ENCODE measurements at places on chromosomes 12 and 14.

DNA sequence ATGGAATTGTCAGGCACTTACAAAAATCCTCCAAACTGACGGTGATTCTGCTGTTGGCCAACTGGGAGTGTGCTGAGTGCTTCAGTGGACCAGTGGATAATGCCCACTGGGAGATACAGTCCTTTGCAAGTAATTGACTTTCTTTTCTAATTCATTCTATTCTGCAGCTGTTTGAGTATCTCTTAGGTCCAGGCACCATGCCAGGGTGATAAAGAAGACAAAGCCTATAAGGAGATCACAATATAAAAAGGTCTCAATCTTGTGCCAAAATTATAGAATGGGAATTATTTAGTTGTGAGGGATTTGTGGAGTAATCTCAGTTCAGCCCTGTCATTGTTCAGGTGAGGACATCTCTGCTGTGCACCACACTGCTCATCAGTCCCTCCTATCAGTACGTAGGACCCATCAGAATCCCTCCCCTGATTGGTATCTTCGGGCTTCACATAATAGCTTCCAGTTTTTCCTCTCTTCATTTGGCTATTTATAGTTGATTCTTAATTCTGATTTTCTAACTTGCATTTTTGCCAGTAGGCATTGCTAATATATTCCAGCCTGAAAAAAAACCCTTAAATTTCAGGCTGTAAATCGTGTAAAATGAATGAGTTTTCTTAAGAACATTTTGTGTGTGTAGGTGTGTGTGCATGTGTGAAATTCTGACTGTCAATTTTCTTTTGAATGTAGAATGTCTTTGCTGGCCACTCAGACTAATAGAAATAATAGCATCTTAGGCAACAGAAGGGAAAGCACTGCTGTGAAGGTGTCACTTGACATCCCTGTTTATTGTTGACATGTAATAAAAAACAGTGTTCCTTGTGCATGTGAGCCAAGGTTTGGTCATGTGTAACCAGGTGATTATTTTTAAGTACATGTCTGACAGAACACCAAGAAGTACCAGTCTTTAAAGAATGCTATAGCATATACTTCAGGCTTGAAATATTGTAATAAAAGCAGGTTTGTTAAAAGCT, 457.6 kb upstream of the RGS6 start:
- no peak for DNase-seq

DNA sequence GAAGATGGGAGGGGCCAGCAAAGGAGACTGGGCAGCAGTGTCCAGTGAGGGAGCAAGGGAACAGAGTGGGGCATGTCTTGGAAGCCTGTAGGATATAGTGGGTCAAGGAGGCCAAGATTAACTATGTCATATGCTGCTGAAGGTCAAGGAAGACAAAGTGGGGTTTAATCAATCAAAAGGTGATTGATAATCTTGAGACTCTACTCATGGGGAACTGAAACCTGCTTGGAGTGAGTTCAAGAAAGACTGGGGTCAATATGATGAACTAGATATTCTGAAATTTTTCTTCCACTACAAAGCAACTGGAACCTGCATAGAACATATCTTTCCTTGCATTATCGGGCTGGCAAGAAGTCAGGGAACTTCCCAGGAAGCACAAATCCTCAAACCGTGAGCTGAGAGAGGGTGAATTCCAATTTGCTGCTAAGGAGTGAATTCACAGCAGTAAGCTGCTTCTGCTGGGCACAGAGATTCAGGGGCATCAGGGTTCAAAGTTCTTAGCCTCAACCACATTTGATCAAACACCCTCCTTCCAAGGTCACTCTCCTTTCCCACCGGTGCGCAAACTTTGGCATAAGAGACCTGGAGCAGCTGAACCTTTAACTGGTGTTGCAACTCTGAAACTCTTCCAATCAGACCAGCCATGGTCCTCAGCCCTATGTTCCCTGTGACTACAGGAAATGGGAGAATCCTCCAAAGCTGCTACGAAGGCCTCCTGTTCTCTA, 40.3 kb upstream of the DCD start:
- DNase-seq = no peak

GRCh38 chr12:104478396-104479122, 21.8 kb downstream of the CHST11 start:
- no peak for DNase-seq

GRCh38 chr12:86683568-86684304, 427.5 kb upstream of the MGAT4C start:
- no peak for DNase-seq

DNA sequence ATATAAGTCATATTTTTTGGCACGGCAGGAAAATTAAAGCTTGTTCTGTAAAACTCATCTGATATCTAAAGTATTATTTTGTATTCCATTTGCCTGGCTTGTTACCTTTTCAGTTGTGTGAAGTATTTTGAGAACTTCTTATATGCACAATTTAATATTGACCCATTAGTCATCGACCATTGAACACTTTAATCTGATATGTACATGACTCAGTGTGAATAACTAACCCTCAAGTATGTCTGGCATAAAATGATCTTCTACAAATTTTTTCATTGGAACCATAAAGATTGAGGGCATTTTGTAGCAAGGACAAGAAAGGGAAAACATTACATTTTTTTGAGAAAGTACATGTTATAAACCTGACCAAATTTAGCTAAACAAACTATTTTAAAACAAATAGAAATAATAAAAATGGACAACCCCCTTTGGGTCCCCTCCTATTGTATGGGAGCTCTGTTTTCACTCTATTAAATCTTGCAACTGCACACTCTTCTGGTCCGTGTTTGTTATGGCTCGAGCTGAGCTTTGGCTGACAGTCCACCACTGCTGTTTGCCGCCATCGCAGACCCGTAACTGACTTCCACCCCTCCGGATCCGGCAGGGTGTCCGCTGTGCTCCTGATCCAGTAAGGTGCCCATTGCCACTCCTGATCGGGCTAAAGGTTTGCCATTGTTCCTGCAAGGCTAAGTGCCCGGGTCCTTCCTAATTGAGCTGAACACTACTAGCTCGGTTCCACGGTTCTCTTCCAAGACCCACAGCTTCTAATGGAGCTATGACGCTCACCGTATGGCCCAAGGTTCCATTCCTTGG, 118.8 kb downstream of the SLC6A15 start:
- DNase-seq = no peak

DNA sequence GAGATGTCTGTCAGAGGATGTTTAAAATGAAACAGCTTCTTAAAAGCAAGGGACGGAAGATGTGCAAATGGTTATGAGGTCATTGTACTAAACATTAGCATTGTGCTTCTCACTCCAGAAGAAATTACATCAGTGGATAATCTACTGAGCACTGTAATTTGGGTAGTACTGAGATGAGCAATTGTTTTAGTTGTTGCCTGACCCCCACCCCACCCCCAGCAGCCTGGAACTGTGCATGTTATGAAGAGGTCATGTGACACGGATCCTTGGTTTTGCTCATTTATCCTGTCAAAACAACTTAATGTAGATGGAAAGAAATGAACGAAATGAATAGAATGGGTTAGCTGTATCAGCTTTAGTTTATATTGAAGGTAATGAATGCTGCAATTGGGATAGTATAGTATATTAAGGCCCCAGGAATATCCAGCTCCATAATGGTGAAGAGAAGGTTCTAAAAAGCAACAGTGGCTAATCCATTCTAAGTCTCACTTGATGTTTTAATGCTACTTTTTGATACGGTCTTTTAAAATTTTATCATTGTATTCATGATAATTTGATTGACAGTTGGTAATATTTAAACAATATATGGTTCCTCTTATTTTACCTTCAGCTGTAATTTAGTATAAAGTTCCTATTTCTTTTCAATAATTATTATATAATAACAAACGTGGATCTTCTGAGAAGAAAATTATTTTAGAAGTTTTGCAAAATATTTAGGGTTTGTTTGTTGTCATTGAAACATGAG, 58.5 kb downstream of the WNK1 start:
- peak; percentile 8 for DNase-seq

DNA sequence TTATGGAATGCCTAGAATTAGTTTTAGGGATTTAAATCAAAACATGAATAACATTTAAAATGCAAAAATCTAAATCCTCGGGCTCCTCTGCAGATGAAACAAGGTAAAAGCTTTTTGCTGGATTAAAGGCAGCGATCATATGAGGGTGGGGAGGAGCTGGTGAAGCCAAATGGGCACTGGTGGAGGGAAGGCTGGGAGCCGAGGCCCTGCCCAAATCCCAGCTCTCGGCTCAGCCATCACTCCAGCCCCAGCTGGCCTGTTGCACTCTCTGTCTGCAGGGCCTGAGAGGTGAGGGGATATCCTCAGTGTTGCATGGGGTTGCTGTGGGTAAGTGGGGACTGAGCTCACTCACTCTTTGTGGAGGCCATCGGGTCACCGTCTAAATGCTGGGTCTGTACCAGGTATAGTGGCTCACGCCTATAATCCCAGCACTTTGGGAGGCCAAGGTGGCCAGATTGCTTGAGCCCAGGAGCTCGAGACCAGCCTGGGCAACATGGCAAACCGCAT, 28.6 kb downstream of the CALM1 start:
- DNase-seq = no peak

DNA sequence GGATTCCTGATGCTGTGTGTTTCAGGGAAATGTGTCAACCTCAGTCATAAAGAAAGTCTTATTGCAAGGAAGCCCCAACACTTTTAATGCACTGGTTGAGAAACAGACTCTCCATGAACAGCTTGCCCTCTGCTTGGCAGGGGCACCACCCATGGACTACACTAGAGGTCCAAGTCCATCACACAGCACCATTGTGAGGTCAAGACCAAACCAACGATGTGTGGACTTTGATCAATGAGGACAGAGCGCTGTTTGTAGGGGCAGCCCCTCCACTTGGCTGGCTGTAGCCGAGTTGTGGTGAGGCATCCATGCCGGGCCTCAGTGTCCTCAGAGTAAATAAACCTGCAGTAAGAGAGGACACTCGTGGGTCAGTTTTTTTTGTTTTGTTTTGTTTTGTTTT, 29.8 kb downstream of the ZFYVE21 start:
- DNase-seq = no peak

GRCh38 chr12:2959505-2960389, 550 bp downstream of the TEAD4 start:
- DNase-seq = no peak

DNA sequence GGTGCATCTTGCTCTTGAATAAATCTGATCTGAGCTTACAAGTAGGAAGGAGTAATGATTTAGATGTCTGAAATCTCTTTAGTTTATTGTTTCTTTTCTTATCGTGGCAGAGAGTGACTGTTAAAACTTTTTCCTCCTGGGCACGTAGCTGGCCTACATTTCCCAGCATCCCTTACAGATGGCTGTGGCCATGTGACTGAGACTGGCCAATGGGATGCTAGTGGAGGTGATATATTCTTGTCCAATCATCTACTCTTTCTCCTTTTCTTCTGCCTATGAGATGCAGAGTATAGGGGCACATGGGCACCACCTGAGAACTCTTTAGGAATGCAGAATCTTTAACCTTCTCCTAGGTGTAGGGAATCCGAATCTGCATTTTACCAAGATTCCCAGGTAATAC, 237.3 kb downstream of the RGS6 start:
- no peak for DNase-seq

DNA sequence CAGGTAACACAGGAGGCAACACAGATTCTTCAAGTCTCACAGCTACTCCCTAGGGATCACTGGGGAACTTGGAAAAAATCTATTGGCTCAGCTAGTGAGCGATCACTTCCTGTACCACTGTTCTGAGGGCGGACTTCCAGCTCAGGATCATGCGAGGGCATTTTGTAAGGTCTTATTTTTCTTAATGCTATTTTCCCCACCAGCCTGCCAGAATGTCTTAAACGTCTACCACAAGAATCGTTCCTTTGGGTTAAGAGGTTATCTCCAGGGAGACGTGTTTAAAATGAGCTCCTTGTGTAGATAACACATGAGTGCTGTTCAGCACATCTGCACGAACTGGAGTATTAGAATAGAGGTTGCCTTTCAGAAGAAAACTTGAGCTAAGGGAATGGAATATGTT, 162.6 kb downstream of the ETNK1 start:
- no peak for DNase-seq

GRCh38 chr12:26177283-26177682, 18.1 kb upstream of the SSPN start:
- no peak for DNase-seq

DNA sequence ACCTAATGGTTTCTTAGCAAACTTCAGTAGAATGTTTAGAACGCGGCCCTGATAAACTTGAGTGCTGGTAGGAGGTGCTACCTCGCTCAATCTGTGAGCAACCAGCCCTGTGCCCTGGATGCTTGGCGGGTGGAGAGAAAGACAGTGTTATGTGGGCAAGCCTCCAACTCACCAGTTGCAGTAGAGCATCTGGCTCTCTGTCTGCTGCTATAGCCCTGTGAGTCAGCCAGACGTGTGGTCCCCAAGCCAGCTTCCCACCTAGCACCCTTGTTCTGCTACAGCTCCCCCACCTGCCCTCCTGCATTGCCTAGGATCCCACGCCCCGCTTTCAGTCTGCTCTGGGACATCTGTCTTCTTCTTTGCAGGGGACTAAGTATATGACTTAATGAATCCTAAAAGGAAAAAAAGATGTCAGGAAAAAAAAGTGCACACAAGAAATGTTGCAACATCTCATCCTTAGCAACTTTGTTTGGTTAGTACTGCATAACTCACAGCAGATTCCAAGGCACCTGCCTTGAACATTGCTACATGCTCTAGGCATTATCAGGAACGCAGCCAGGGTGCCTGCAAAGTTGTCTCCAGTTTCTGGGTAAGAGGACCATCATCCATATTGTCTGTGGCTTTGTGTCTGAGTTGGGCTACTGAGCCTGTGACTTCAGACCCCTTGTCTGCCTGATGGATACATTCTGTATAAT, 13.6 kb downstream of the SNRNP35 start:
- no peak for DNase-seq

DNA sequence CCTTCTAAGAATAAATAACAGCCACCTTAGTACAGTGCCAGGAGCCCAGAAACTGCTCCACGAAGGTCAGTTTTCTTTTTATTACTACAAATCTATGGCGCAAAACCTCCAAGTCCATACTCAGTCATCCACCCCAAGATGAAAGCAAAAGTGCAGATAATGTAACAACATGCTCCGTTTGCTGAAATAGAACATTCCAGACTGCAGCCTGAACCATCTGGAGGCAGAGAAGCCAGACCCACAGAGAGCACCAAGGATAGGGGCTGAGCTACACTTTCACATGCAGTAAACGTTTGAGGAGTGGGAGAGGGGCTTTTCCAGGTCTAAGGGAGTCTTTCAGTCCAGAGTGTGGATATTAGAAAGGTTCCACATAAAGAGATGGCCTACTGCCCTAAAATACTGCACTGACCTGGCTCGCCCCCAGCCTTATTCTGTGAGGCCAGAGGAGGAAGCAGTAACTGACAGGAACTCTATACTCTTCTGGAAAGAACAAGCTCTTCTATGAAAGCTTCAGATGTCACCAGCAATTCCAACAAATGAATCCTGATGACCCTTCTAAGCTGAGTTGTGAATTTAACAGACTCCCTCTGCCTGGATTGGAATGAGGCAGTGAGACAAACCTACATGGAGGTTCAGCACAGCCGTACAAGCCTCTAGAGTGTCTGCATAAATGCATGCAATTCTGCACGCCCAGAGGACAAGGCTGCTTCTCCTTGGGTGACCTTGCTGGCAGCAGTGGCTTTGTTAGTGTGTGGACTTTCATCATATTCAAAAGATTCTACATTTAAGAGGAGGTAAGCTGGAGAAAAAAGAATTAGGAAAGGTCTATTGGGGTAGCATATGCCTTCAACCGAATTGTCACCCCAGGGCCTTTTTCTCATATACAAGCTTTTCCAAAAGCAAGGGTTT, 153.9 kb upstream of the EGLN3 start:
- DNase-seq = no peak

GRCh38 chr12:53005215-53005985, 856 bp upstream of the EIF4B start:
- DNase-seq = peak; percentile 22
